ENCODE measurements at places on chromosomes 6 and 20.

DNA sequence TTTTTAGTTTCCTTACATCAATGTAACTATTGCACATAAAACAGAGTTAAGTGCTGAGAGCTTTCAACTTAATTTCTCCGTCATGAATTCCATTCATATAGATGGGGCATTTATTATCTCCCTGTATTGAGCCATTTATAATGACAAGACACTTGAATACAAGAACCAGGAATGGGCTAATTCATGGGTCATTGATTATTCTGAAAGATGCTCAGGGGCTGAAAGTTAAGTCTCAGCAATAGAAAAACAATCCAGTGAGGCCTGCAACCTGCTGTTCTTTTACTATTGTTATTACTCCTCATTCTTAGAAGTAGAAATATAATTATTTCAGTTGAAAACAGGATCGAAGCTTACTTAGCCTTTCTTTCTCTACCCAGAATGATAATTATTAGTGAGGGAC is 307.7 kb downstream of the MMUT start:
- DNase-seq, result no peak

DNA sequence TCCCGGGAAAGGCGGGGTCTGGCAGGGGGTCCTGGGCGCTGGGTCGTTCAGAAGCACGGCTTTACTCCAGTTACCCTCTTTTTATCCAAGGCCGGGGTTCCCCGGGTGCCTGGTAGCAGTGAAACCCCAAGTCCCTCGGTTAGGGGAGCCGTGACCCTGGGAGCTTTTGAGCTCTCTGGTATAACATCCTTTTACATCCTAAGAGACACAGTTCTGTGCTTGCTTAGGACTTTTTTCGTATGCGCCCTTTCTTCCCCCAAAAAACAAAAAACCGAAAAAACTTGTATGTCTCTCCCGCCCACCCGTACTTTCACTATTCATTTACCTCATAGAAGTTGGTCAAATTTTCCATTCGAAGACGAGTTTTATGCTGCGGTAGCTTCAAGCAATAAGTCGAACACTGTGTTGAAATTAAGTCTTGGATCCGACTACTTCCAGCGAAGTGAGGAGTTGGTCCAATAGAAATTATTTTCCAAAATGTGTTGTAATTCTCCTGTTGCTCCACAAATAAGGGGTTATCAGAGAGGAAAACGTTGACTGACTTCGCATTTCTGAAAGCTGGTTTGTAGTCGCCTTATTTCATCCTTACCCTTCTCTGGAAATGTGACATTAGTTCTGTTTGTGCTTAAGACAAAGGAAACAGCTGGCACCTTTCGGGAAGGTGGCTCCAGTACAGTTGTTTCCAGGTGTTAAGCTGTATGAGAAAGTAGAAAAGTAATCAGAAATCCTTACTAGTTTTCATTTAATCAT is 816 bp upstream of the MAN1A1 start:
- no peak for DNase-seq

- DNase-seq, result no peak
These were observed 259.1 kb downstream of the HDGFL1 start for GRCh38 chr6:22828179-22829062.

GRCh38 chr6:93842178-93842577 is 422.8 kb upstream of the EPHA7 start:
- no peak for DNase-seq

DNA sequence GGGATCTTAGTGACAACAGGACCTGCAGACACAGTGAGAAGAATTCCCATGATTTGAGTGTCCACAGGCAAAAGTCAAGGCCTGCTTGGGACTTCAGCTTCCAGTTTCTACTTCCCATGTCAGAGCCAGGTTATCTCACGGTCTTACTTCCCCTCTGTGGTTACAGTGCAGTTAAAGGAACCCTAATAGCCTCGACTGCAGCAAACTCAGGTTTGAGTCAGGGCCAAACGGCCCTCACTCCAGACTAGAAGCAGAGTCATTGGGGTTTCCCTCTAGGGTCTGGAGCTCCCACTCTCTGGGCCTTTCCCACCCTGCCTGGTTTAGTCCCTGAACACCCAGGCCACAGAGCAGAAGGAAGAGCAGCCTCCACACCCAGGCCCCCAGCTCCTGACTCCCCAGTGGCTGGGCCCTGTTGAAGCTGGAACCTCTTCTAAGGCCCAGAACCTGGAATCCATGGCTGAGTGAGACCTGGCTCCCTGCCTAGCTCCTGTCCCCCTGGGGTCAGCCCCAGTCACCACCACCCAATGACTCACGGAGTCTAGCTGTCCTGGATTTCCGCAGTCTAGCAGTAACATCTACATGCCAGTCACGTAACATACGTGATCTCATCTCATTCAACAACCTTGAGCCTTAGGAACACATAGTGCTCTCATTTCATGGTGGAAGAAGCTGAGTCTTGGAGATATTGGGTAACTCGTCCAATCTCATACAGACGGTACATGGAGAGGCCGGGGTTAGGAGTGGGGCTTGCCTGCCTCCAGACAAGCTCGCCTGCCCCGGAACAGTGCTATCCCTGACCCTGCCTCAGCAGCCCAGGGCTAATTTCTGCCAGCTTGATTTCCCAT is 9.2 kb upstream of the GHRH start:
- DNase-seq, result no peak

DNA sequence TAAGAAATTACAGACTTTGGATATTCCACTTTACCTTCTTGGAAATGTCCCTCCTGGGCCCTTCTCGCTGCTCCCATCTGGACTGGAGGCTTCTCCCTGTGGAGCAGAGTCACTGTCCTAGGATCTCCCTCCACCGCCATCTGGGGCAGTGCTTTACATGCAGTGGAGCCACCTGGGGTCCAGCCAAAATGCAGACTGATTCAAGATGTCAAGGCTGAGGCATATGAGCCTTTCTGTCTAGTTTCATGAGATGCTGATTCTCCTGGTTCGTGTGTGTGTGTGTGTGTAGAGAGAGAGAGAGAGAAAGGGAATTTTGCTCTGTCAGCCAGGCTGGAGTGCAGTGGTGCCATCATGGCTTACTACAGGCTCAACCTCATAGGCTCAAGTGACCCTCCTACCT is 14.9 kb downstream of the MICA start:
- no peak for DNase-seq

DNA sequence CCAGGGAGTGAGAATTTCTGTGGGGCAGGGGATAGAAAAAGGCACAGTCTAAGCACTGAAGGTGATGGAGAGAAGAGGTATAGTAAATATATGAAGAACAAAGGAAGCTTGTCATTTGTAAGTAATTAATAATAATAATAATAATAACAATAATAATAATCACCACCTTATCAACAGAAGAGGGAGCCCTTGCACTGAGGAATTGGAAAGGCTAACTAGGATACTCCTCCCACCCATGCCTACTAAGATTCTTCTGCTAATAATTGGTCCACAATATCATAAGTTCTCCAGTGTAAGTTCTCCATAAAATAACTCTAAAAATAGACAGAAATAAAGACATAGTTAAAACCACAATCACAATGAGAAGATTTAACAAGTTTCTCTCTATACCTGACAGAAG is 912 bp upstream of the OR12D3 start:
- DNase-seq, result no peak

DNA sequence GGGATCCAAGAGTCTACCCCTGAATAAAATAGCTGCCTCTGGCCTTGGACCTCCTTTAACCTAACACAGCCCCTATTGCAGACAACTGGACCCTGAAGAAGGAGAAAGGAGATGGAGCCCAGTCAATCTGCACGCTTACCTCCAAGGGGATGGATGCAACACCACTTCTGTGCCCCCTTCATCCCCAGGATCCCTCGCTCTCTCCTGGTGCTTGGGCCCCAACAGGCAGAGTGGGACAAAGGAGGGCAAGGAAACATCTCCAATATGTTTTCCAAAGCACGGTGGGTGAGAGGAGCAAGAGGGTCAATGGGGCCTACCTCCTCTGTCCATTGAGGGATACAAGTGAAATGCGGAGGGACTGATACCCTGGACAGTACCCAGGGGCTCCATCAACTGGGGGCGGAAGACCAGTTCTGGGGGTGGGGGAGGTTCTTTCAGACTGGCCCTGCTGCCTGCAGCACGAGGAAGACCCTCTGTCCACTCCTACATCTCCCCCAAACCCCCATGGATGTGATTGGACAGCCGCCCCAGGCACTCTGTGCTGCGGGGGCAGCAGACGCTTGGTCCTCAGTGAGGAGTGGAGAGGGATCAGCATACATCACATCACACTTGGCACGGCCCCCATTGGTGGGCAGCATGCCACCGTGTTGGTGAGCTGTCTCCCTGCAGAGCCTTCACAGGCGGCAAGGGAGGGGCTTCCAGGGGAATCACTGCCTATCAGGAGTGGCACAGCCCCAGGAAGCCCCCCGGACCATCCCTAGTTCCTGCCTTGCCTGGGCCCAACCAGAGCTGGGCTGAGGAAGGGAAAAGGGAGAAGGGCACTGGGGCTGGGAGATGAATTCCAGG is 70.6 kb downstream of the MRPL14 start:
- DNase-seq, result no peak

DNA sequence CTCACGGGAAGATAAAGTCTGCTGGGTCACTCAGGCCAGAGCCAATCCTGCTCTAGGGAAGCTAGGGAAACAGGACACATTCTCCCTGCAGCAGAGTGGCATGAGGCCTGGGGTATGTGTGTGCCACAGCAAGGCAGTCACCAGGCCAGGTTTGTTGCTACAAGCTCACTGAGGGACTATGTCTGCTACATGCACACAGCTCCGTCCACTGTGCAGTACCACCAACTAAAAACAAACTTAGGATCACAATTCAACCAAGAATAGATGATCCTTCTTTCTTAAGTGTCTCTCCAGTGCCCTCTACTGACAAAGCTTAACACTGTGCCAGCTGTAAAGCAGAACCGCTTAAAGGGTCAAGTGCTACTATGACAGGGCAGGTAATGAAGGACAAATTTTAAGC is 192.5 kb downstream of the PTPRK start:
- peak; percentile 5 for DNase-seq

DNA sequence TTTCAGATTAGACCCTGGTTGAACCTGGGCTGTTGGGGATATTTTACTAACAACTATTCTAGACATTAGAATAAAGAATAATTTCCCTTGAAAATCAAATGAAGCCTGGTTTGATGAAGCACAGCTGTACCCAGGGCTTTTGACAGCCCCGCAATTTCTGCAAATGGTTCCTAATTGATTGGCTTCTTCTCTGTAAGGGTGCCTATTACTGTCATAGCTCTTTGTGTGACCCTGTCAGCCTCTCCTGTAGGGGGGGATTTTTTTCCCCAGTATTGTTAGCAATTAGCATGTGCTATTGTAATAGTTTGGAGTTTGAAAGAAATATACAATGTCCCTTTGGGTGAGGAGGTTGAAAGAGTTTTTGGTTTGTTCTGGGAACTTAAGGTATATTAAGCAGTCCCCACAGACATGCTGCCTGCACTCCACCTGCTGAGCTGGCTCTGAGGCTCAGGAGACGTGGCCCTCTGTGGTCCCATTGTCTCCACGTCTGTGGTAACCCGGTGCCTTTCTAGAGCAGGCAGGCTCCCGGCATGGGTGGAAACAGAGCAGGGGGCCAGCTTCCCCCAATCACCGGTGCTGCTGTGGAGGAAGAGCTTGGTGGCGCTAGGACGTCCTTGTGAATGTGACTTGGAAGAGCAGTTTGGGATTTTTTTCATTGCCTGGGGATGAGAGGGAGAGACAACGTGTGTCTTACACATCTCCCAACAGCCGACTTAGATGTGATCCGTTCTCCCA is 47.3 kb upstream of the CLDN20 start:
- DNase-seq, result no peak

DNA sequence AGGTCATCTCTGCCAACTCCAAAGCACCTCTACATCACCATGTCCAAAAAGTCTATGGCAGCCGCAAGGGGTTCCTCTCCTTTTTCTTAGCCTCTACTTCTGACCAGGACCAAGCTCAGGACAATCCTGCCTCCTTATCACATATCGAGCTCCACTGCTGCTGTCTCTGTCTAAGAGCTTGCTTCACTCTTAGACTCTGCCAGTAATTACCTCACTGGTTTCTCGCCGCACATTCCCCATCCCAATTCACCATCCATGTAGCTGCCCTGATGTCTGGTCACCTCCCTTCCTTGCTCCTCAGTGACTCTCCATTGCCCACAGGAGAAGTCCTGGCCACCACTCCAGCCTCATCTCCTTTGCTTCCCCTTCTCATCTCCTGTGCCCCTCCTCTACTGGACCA is 24.1 kb upstream of the PI16 start:
- DNase-seq, result no peak
